ENCODE measurements at places on chromosomes 16 and 17.

DNA sequence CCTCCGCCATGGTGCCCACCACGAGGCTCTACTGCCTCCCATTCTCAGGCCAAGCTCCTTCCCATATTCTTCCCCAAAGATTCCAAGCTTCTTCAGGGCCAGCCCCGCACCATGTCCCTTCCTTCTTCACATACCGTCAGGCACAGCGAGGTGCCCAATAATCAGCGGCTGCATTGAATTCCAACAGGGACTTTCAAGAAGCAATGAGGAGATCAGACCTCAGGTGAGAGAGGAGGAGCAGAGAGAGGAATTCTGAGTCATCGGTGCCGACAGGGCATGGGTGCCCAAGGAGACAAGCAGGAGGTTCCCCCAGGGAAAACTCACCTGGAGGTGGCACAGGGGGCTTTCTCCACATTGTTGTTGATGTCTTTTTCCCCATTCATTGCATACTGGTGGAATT, 2.0 kb downstream of the NOS2 start:
- DNase-seq, result no peak

DNA sequence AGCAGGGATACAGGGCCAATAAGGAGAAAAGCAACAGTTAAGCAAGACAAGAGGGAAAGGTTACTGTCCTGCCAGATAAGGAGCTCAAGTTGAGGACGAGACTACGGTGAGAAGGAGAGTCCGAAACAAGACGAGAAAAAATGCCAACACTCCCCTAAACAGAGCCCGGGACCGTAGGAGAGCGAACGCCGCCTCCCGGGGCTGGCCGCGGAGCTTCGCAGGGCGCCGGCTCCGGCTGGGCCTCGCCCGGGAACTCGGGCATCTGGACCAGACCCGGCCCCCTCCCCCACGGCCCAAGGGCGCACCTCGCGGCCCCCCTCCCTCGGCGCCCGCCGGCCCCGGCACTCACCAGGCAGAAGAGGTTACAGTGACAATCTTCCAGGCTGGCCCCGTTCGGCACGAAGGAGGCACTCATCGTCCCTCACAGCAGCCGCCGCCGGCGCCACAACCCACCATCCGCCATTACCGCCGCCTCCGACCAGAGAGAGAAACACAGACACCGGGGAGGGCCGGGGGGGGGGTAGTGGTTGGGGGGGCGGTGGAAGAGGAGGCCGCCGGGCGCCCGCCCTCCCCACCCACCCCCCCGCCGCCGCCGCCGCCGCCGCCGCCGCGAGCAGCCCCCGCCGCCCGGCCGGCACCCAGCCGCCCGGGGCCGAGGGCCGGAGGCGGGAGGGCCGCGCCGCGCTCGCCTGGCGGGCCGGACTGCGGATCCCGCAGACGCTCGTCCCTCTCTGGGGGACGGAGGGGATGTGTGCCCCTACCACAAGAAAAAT, at the start of gene MED13:
Gene MED13 (minus strand): TSS at position 488 of the 773 bp plus-strand sequence. CDS start 73 bp downstream, at position 415.
- DNase-seq, result peak; percentile 74

GRCh38 chr17:39674702-39675389, 6.6 kb downstream of the PNMT start:
- no peak for DNase-seq

DNA sequence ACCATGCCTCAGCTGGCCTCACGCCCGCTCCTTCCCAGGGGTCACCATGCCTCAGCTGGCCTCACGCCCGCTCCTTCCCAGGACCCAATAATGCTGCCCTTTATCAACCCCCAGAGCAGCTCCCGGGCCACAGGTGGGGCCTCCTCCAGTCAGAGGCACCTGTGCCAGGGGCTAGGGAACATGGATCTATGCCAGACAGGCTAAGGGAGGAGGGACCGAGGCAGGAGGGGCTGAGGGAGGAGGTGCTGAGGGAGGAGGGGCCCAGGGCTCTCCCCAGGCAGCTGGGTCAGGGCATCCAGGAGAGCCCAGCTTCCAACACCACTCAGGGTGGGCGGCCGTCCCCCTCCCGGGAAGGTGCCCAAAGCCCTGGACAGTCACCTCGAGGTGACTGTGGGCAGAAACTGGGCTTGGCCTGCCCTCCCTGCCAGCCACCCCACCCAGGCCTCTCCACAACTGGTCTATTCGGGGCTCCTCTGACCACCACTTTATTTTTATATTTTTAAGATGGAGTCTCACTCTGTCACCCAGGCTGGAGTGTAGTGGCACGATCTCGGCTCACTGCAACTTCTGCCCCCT, 19.4 kb downstream of the UTS2R start:
- no peak for DNase-seq

- no peak for DNase-seq
These were observed 33.1 kb upstream of the PHB1 start for GRCh38 chr17:49447628-49448302.

GRCh38 chr16:78237841-78238240, 138.4 kb downstream of the WWOX start:
- DNase-seq, result no peak

GRCh38 chr16:4733747-4734062, 366 bp downstream of the ANKS3 start:
- DNase-seq, result no peak

GRCh38 chr17:76252040-76252954, 12.0 kb upstream of the RNF157 start:
- no peak for DNase-seq

Data from hematopoietic multipotent progenitor cell treated with erythropoietin and hydrocortisone succinate and interleukin-3 and kit ligand, for 17 days (in vitro differentiated cells).